ENCODE measurements at places on chromosomes 2 and 18.
A peak's percentile ranks its signal among the peaks of the same experiment; 100 is the strongest.

DNA sequence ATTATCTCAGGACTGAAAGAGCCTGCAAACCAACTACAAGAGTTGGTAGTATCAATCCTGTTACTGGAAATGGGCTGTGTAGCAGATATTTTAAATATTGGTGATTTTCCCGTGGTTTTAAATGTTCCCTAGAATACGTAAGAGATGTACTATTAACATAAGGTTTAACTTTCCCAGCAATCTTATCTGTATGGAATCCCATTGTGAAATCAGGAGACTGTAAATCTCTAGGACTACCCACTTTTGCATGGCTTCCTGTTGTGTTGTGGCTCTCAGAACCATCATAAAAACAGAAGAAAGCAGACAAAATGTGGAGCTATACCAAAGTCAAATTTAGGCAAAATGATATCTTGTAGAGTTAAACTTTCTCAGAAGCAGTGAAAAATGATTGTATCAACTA, 641.5 kb upstream of the SETBP1 start:
- DNase-seq = no peak

- no peak for DNase-seq
Observed at GRCh38 chr18:10563886-10564285, 38.1 kb downstream of the NAPG start.

- DNase-seq = no peak
Observed at GRCh38 chr2:19205983-19206533, 152.4 kb downstream of the OSR1 start.

DNA sequence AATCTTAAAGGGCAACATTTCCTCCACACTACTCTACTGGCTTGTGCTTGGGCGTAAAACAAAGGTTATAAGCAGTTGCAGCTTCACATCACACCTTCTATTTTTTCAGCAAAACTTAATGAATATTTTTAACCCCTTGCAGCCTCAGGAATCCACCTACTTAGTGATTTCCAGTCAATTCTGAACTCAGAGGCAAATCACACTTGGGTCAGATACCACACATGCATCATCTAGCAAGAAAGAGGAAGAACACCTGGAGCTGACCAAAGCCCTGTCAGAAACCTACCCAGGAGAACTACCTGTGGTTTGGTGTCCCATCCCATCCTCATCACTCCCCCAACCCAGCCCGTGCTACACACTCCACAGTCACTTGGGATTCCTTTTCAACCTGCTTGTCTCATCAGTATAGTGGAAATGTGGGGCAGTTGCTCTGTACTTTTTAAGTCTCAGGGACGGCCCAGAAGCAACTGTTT, 25.5 kb downstream of the PIAS2 start:
- no peak for DNase-seq

DNA sequence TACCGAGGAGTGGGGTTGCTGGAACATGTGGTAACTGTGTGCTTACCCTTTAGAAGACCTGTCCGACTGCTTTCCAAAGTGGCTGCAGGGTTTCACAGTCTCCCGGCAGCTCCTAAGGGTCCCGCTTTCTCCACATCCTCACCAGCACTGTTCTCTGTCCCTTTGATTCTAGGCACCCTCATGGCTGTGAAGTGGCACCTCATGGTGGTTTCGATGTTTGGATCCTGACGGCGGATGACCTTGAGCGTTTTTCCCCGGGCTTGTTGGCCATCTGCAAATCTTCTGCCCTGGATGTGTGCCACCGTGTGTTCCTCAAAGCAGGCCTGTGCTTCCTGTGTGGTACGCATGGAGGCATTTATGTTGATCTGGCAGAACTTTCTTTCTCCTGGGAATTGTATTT, 292.5 kb upstream of the HDAC4 start:
- DNase-seq = no peak

GRCh38 chr18:34648269-34648985, 61.7 kb upstream of the DTNA start:
- no peak for DNase-seq

DNA sequence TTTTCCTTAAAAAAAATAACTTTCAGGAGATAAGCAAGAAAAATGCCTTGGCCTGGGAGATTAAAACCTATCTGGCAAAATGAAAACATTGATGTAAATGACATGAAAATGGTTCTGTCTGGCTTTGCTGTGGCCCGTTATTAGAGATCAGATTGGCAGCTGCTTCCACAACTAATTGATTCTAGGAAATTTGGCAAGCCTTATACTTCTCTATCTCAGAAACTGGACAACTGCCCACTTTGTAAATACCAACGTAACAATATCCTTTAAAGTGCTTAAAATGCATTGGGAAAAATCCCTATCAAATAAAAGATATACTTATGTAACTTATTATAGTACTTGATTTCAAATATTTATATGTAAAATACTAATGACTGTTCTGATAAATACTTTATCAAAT, 14.2 kb upstream of the SKA1 start:
- DNase-seq = no peak

DNA sequence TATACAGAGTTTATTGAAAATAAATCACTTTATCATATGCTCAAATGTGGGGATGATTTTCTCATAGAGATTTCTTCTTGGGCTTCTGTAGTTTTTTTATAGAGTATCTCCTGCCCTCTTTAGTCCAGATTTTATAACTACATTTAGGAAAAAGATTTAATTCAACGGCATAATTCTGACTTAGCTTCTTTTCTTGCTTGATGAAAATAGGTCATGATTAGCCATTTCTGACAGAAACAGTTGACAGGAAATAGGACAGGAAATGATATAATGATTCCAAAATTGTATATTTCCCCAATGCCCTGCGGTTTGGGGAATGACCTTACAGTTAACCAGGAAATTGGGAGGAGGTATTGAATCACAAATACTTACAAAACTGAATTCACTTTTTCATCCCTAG, 1531.9 kb upstream of the ACVR2A start:
- DNase-seq = peak; percentile 35

- DNase-seq = no peak
Observed at GRCh38 chr2:9103663-9104277, 100.3 kb upstream of the MBOAT2 start.

GRCh38 chr18:79405781-79406575, 10.2 kb downstream of the NFATC1 start:
- DNase-seq = no peak

GRCh38 chr2:128664499-128664971, 345.9 kb upstream of the HS6ST1 start:
- no peak for DNase-seq

GRCh38 chr2:30645081-30645744, 162.0 kb downstream of the CAPN13 start:
- no peak for DNase-seq

GRCh38 chr2:108409768-108410167, 32.0 kb downstream of the SULT1C4 start:
- DNase-seq = peak; percentile 67

GRCh38 chr18:58882044-58882443, 17.4 kb downstream of the ZNF532 start:
- no peak for DNase-seq

DNA sequence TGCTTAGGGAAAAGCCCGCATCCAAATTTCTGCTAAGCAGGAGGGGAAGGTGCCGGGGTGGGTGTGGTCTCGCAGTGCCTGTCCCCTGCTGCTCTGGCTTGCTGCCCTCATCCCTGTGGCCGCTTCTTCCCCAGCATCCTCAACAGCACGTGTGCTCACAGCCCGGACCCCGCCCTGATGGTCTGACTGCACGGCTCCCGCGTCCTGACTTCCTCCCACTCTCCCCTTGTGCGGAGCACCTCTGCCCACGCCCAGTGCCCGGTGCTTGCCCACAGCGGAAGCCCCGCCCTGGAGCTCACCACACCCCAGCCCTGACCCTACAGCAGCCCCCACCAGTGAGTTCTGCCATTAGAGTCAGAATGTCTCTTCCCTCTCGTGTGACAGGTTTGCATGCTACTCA, 277.9 kb downstream of the NDUFA10 start:
- DNase-seq = no peak

GRCh38 chr2:24721470-24721869, 71.7 kb downstream of the PTRHD1 start:
- DNase-seq = peak; percentile 51

GRCh38 chr18:5317186-5317585, 21.7 kb upstream of the ZBTB14 start:
- DNase-seq = no peak

GRCh38 chr2:869357-869871, 81.2 kb upstream of the SNTG2 start:
- DNase-seq = no peak

- no peak for DNase-seq
Observed at GRCh38 chr2:217707131-217707611, 295.6 kb downstream of the TNS1 start.

DNA sequence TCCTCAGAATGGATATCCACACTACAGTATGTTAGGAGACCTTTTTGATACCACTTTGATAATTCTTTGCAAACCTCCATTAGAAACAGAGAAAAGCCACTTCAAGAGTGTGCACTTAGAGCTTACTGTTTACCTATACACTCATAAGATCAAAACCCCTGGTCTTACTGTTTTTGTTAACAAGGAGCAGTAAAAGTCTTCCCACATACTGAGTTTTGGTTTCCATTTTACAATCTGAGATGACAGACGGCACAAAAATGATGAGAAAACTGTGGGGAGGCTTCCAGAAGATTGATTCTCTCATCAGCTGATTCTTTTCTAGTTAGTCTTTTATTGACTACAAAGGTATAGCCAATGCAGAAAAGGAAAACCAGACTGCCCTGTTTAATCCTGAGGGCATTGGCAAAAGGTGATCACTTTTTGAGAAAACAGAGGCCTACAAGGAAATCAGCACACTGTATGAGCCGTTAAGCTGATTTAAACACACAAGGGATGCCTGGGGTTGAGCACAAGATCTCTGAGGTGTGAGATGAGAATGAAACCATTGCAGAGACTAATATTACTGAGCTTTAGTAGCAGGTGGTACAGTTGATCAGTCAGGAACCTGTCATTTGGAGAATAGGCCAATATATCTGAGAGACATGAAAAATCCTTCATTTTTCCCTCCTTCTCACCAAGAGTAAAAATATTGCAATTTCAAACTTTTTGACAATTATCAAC, 368.6 kb downstream of the GRB14 start:
- no peak for DNase-seq

GRCh38 chr18:13993730-13994129, 78.4 kb upstream of the MC2R start:
- no peak for DNase-seq

GRCh38 chr18:27847412-27847811, 329.5 kb downstream of the CDH2 start:
- no peak for DNase-seq

DNA sequence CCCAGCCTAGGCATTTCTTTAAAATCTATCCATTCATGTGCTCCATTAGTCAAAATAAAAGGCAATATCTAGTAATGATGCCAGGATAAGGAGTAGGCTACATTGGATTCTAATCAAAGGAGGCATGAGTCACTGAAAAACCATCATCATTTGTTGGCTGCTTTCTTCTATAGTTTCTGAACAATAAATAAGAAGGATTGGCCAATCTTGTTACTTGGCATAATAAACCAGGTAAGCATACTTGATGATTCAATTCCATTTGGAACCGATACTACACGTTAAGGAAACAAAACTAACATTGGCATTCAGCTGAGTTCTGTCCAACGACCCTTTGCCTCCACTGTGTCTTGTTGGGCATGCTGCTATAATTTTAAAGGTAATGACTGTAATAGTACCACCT, 27.2 kb downstream of the ATP8B1 start:
- no peak for DNase-seq

- DNase-seq = peak; percentile 68
Observed at GRCh38 chr2:218806346-218806978, 24.5 kb downstream of the CYP27A1 start.

DNA sequence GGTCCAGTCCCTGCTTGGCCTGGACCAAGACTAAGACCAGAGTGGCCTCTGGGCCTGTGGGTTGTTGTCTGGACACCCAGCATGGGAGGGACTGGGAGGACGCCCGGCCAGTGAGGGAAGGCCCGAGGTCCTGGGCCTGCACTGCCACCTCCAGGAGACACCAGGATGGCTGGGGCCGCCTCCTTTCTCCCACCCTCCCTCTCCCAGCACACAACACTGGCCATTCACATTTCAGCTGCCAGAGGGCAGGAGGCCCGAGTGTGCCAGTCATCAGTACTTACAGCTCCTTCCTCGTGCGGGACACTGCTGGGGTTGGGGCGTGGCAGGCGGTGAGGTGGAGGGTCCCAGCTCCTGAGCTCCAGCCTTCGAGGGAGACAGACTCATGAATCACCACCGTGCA, 133.5 kb downstream of the ASB1 start:
- DNase-seq = no peak

- DNase-seq = no peak
Observed at GRCh38 chr2:226932443-226932842, 96.6 kb downstream of the RHBDD1 start.

- DNase-seq = no peak
Observed at GRCh38 chr2:139918982-139919381, 1138.8 kb upstream of the NXPH2 start.

GRCh38 chr2:233693963-233694362, 1.3 kb downstream of the UGT1A6 start:
- DNase-seq = no peak

- DNase-seq = no peak
Observed at GRCh38 chr2:228613133-228613850, 431.8 kb upstream of the SPHKAP start.

GRCh38 chr2:118974103-118974993, 32.4 kb downstream of the MARCO start:
- DNase-seq = peak; percentile 16

- DNase-seq = peak; percentile 60
Observed at GRCh38 chr2:101349893-101350662, 37.2 kb downstream of the CREG2 start.

DNA sequence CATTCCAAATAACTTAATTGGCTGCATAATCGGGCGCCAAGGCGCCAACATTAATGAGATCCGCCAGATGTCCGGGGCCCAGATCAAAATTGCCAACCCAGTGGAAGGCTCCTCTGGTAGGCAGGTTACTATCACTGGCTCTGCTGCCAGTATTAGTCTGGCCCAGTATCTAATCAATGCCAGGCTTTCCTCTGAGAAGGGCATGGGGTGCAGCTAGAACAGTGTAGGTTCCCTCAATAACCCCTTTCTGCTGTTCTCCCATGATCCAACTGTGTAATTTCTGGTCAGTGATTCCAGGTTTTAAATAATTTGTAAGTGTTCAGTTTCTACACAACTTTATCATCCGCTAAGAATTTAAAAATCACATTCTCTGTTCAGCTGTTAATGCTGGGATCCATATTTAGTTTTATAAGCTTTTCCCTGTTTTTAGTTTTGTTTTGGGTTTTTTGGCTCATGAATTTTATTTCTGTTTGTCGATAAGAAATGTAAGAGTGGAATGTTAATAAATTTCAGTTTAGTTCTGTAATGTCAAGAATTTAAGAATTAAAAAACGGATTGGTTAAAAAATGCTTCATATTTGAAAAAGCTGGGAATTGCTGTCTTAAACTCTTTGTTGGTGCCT, 1.4 kb downstream of the PCBP1 start:
- no peak for DNase-seq

DNA sequence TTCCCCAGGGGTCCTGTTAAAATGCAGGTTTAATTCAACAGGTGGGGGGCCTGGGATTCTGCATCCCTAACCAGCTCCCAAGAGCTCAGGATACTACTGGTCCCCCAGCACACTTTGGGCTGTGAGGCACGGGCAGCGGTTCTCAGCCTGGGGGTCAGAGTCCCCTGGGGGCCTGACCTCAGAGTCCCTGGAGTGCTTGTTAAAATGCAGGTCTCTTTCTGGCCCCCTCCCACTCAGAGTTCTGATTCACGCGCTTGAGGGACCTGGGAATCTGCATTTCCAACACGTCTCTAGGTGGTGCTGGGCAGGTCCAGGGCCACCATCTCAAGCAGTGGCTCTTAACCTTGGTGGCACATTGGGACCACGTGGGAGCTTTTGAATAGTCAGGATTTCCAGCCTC, 2.8 kb upstream of the OTOS start:
- no peak for DNase-seq

GRCh38 chr2:20159411-20160070, 65.4 kb downstream of the SDC1 start:
- DNase-seq = no peak

- no peak for DNase-seq
Observed at GRCh38 chr18:9851511-9851910, 34.3 kb upstream of the TXNDC2 start.
